ENCODE measurements at places on chromosomes 1 and 21.
A peak's percentile ranks its signal among the peaks of the same experiment; 100 is the strongest.

- no peak for DNase-seq
Observed at GRCh38 chr1:153642161-153642560, 8.3 kb downstream of the CHTOP start.

- DNase-seq = peak; percentile 36
Observed at GRCh38 chr1:115706587-115707425, 61.7 kb downstream of the CASQ2 start.

- DNase-seq = peak; percentile 70
Observed at GRCh38 chr1:6490181-6491080, 1.0 kb downstream of the PLEKHG5 start.

DNA sequence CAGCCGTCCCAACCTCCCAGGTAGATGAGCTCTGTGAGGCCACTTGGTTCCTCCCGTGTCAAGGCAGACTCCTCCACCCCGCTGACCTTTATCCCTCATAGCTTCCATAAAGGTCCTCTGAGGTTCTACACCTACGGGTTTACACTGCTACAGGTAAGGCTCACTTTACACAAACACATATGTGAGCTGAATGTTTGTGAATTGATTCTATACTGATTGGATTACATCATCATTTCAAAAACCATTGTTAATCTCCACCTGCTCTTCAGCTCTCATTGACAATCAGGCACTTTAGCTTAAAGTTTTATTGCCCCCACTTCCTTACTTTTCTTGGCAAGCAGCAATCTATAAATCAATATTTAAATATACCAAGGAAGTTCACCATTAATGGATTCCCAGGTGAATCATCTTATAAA, 12.8 kb upstream of the RGS16 start:
- DNase-seq = no peak

DNA sequence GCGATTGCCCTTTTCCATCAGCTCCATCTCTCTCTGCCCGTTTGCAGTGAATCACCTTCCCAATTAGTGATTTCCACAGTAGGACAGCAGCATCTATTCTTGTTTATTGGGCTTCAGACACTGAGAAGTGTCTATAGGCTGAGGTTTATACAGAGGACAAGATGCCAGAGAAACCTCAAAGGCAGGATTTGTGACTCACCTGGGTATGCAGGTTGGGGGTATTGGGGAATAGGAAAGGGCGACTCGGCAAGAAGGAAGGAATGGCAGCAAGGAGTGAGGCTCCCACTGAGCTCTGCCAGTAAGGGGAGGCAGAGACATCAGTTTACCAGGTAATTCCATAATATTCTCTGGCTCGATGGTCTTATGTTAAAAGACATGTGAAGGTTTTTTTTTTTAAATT, 25.3 kb upstream of the ABCA4 start:
- DNase-seq = no peak

- DNase-seq = no peak
Observed at GRCh38 chr1:9684801-9685200, 33.3 kb downstream of the PIK3CD start.

Measured in fibroblast of gingiva (primary cell).